ENCODE measurements at places on chromosomes 5 and 9. TPM values are rescaled to one million over a fixed set of nuclear protein-coding genes. Genes with fewer than 3 reads are reported as not detected.

DNA sequence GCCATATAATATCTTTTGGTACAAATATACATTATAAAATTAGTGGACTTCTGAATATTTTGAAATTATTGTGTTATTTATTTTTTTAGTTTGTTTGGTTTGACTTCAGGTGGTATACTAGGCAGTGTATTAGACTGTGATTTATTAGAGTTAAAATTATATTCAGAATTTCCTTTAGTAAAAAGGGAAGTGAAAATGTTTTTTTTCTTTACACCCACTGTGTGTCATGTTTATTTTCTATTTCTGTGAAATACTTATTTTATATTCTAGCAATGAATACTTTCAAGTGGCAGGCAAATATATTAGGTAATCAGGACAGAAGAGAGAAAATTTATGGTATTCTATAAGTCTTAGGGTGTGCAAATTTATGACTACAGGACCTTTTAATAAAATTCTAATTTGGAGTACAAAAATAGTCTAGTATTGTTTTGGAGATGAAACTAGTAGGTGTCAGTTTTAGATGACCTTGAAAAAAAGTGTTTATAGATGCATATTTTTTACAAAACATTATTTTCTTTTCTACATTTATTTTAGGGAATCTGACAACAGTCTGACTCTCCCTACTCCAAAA lies 8.8 kb downstream of the CSNK1G3 start:
- no peaks in the 10 kb centered on the region for H3K36me3 ChIP-seq
- H3K27me3 ChIP-seq = no peaks in the 10 kb centered on the region
- no peak overlapping the region for H3K4me3 ChIP-seq

- H3K4me3 ChIP-seq = peak overlapping the region; percentile 93
- H3K27ac ChIP-seq = peak overlapping the region; percentile 100
- DNase-seq = peak; percentile 28
Measured at GRCh38 chr5:133051061-133051541, 712 bp upstream of the HSPA4 start.

- no peak overlapping the region for H3K27ac ChIP-seq
- no peak for DNase-seq
- H3K4me3 ChIP-seq = no peak overlapping the region
- H3K27me3 ChIP-seq = peaks cover 17% of the 10 kb centered on the region
Measured at GRCh38 chr5:176789873-176790615, 20.3 kb upstream of the UNC5A start.

The CFAP77 gene
- polyA plus RNA-seq = not detected

The TAS2R1 gene
- not detected for polyA plus RNA-seq

DNA sequence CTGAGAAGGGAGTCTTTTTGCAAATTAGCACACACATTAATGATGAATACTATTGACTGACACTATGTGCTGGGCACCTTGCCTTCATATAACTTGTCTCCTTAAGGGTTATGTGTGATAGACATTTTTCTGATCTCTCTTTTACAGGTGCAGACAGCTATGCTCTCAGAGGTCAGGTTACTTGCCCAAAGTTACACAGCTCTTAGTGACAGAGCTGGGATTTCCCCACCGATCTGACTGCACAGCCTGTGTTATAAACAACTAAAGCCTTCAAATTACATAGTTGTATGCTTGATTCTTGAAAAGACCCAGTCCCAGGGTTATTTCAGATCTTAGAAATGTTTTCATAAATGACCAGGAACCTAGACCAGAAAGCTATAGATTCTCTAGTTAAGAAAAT lies 462.7 kb downstream of the EBF1 start:
- no peaks in the 10 kb centered on the region for H3K4me1 ChIP-seq
- no peak overlapping the region for H3K4me3 ChIP-seq
- no peak overlapping the region for H3K27ac ChIP-seq
- no peak for DNase-seq

DNA sequence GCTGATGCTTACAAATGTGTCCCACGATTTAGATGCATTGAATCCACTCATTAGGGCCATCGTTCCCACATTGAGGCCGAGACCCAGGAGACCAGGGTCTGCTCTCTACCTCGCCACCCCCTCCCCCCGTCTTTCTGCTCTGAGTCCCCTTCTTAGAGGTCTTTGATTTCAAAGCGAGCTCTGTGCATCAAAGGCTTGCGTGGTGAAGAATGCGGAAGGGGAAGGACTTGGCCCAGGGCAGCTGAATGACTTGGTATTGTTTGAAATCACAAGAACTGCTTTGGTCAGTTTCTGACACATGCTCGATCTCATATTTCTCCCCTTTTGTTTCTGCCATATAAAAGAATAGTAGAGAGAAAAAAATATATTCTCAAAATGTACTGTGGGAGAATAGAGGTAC lies 78.3 kb upstream of the IRX1 start:
- H3K27ac ChIP-seq = no peak overlapping the region
- no peak for DNase-seq
- no peaks in the 10 kb centered on the region for H3K4me1 ChIP-seq
- H3K36me3 ChIP-seq = no peaks in the 10 kb centered on the region
- no peak overlapping the region for H3K4me3 ChIP-seq
- no peaks in the 10 kb centered on the region for H3K27me3 ChIP-seq

The IL5 gene
- not detected for polyA plus RNA-seq

The CYLC2 gene
- polyA plus RNA-seq = not detected

The FCN2 gene
- 21.6 TPM for polyA plus RNA-seq

DNA sequence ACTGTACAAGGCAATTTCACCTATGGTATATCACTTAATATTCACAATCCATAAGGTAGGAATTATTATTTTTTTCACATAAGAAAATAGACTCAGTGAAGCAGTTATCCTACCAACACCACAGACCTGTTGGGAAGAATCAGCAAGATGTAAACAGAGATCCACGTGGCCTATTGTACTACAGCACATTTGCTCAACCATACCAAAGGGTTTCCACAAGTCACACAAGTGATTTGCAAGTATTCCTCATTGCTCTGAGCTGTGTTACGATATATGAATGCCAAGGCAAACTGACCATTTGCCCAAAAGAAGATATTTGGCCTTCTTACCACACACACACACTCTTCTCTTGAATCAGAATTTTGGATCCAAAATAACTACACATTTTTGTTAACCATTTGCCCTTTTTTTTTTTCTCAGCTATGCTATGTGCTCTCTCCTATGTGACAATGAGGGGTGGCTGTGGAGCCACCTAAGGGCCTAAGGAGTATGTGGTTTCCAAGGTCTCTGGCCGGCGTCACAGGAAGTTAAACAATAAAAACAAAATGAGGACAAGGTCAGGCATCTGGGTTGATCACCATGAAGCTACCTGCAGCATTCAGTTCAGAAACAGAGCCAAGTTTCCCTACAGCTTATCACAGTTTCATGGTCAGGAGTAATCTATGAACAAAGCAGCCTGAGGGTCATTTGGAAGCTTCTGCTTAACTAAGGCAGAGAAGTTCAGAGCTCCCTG lies 171.0 kb upstream of the FREM1 start:
- no peaks in the 10 kb centered on the region for H3K36me3 ChIP-seq
- H3K4me3 ChIP-seq = no peak overlapping the region
- H3K27me3 ChIP-seq = no peaks in the 10 kb centered on the region
- no peak for DNase-seq
- H3K4me1 ChIP-seq = no peaks in the 10 kb centered on the region

DNA sequence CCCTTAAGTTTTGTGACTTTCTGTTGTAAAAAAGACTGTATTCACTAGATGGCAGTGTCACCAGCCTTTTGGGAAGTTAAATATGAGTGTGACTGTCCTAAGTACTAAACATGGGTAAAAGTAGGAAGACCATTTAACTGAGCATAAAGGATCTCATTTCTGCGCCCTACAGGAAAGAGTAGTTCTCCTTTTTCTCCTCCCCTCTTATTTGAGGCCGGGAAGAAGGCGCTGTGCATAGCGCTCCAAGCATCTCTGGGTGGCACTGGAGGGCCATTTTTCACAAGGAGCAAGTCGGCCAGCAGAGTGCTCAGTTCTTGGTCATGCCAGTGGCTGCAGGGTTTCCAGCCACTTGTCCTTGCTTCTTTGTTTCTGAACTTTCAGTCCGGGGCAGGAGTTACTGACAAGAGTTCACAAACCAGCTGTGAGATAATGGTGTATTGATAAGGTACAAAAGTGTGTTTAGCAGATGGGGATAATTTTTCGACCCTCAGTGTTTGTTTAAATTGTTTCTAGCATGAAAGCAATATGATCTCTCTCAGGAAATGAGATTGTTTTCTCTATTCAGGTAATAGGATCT lies 227.6 kb upstream of the DMRT1 start:
- peak; percentile 87 for DNase-seq
- no peaks in the 10 kb centered on the region for H3K36me3 ChIP-seq
- H3K4me1 ChIP-seq = peaks cover 6% of the 10 kb centered on the region
- no peak overlapping the region for H3K27ac ChIP-seq

DNA sequence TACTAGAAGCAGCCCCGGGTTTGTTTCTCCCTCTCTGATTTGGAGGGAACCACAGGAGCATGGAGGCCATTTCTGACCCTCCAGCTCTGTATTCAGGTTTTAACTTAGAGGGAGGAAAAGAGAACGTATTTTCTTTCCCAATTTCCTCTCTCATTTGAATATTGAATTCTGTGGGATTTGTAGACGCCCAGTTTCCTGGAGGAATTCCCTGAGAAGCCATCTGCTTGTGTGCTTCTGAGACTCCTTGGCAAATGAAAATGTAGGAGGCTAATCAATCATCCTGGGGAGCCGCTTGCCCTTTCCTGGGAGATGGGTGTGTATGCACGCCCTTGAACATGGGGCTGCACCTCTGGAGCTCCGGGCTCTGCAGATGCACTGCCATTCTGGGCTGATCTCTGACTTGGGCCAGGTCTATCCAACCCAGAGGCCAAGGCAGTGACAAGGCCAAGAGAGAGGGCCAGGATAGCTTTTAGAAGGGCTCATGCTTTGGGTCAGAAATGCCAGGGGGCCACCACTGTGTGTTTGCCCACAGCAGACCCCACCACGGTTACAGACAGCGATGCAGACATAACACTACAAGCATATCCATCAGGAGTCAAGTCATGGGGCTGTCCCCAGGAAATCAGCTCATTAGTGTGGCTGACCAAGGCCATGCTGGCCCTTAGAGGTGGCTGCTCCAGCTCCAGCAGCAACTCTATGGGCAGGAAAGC lies 174.5 kb downstream of the C5orf15 start:
- DNase-seq = no peak
- H3K27me3 ChIP-seq = no peaks in the 10 kb centered on the region
- H3K4me3 ChIP-seq = no peak overlapping the region
- no peak overlapping the region for H3K27ac ChIP-seq

DNA sequence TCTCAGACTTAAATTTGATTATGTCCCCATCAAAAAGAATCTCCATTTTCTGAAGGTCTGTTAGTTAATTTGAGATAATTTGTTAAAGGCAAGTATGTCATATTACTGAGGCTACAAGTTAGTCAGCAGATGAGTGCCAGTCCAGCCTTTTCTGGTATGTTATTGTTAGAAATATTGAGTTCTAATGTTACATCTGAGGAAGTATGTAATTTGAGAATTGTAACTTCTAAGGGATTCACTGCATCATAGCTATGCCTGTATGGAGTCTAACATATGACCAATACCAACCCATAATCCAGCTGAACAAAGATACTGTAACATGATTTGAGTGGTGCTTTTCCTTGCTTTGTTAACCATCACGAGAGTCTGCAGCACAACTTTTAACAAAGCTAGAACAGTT lies 13.9 kb downstream of the SLC23A1 start:
- H3K36me3 ChIP-seq = no peaks in the 10 kb centered on the region
- no peak overlapping the region for H3K27ac ChIP-seq
- no peaks in the 10 kb centered on the region for H3K27me3 ChIP-seq
- DNase-seq = no peak
- H3K4me1 ChIP-seq = peaks cover 35% of the 10 kb centered on the region
- H3K4me3 ChIP-seq = no peak overlapping the region

The RASEF gene
- polyA plus RNA-seq = 1.1 TPM

GRCh38 chr9:33992632-33993031 lies 56.1 kb downstream of the UBAP2 start:
- H3K27ac ChIP-seq = no peak overlapping the region
- H3K4me1 ChIP-seq = no peaks in the 10 kb centered on the region
- peaks cover 29% of the 10 kb centered on the region for H3K36me3 ChIP-seq
- no peaks in the 10 kb centered on the region for H3K27me3 ChIP-seq
- H3K4me3 ChIP-seq = no peak overlapping the region
- DNase-seq = no peak

GRCh38 chr5:40569546-40570270 lies 110.0 kb upstream of the PTGER4 start:
- no peak for DNase-seq
- H3K36me3 ChIP-seq = no peaks in the 10 kb centered on the region
- no peak overlapping the region for H3K4me3 ChIP-seq
- no peak overlapping the region for H3K27ac ChIP-seq

The AGTPBP1 gene
- 4.2 TPM for polyA plus RNA-seq

DNA sequence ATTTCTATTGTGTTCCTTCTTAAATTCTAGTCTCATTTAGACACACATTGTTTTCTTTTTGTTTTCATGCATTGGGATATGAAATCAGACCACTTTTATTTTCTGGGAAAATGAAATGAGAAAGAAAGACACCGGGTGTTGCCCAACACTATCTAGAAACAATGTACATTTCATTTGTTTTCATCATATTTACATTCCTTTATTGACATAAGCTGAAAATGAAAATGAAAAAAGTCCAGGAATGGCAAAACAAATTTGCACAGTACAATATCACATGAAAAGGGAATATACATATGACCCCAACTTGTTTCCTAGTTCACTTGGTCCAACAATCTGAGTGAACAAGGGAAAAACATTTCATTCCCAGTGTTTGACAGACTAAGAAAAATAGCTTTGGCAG lies 20.7 kb downstream of the IFNE start:
- no peaks in the 10 kb centered on the region for H3K27me3 ChIP-seq
- no peaks in the 10 kb centered on the region for H3K36me3 ChIP-seq
- H3K4me3 ChIP-seq = no peak overlapping the region
- no peak overlapping the region for H3K27ac ChIP-seq
- no peaks in the 10 kb centered on the region for H3K4me1 ChIP-seq

The FAM78A gene
- polyA plus RNA-seq = 6.8 TPM

DNA sequence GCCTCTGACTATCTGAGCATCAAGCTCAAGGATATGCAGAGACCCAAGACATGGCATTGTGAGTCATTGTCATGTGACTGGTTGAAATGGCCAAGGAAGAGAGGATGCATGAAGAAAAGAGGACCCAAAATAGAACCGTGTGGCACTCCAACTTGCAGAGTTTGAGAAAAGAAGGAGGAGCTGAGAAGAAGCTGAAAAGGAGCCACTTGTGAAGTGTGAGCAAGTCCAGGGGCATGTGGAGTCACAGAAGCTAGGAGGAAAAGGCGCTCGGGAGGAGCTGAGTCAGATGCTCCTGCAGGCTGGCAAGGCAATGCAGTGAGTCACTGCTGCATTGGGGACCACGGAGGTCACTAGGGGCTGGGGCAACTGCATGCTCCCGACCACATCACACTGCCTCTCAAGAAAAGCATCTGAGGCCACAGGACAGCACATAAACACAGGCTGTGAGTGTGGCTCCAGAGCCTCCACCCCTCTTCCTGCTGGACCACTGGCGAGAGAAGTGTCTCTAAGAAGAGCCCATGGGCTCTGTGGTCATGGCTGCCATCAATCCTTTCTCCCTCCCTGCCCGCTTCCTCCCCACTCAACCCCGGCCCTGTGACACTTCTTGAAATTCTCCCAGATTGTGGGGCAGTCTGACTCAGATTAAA lies 197.6 kb downstream of the DRD1 start:
- H3K27me3 ChIP-seq = no peaks in the 10 kb centered on the region
- H3K4me1 ChIP-seq = no peaks in the 10 kb centered on the region
